ENCODE measurements at places on chromosomes 1 and 21. TPM values are rescaled to one million over a fixed set of nuclear protein-coding genes. Genes with fewer than 3 reads are reported as not detected.

GRCh38 chr1:229716069-229716468 is 90.0 kb downstream of the URB2 start:
- no peak for DNase-seq

DNA sequence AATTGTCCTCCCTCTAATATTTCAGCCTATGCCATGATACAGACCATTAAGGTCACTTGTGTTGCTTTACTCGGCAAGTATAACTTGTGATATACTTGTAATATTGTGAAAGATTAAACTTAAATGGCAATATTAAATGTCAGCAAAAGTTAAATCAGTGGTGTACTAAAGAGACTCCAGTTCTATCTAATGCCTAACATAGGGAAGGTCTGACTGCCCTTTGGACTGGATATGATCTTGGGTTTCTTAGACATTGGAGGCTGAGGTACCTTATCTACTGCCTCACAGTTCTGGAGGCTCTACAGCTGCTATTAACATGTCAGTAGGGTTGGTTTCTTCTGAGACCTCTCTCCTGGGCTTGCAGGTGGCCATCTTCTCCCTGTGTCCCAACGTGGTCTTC is 89.9 kb downstream of the MT1HL1 start:
- DNase-seq: no peak

Gene LIX1L
- 23.6 TPM for total RNA-seq

- DNase-seq: no peak
These were observed 39.1 kb upstream of the AGL start for GRCh38 chr1:99811075-99811474.

DNA sequence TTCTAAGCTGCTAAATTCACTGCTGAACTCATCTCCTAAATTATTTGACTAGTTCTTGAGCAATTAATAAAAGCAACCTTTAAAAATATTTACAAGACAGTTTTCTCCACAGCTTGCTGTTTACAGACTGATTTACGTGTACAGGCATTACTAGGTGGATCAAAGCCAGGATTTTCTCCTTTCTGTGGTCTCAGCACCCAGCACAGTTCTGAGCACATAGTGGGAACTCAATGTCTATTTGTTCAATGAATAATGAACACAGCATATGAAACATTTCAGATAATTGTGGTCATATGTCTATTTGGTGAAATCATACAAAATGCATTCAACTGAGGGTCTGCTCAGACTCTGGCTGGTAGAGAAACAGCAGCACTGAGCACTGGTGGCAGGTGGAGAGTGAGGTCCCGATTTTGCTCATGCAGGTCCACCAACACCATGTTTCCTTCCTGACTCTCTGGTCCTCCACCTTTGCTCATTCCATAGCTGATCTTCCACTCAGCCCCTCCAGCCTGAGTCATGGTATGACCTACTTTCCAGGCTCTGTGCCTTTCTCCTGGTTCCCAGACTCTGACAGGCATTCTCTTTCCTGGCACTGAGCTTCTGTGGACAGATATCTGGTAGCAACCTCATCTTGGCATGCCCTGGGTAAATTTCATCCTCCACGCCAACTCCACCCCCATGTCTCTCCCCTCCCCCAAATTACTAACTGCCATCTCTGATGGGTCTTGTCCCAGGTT is 311.3 kb downstream of the TGFB2 start:
- no peak for DNase-seq

GRCh38 chr1:19138331-19138730 is 71.7 kb downstream of the UBR4 start:
- no peak for DNase-seq

- DNase-seq: peak; percentile 63
These were observed 177.7 kb upstream of the HP1BP3 start for GRCh38 chr1:20964540-20965484.

DNA sequence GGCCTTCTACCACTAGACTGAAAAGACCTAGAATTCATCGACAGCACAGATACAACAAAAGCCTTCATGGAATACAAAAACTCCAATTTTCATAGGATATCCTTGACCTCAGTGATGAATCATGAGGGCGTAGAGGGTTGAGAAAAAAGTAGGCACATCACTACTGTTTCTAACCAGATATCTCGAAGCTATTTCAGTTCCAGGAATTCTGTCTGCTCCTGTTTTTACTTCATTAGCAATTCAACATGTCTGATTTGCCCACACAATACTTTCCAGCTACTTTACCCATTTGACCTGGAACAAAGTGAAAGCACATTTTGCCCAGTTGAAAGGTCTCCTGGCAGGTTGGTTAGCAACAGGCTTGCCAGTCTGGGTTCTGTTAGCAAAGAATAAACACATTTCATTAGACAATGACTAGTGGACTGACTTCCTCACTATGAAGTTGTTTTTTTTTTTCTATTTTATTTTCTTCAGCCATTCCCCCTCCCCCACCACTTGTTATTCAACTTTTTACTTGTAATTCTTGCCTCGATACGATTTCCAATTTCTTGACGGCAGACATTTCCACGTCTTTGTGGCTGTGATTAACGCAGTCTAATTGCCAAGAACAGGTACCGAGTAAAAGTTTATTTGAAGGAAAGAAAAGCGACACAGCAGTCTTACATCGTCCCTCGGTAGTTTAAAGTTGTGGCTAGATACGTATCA is 4.0 kb upstream of the ZBTB18 start:
- DNase-seq: no peak

Gene KRTAP7-1
- not detected for total RNA-seq

GRCh38 chr1:34404804-34405203 is 228.1 kb downstream of the C1orf94 start:
- DNase-seq: no peak

- no peak for DNase-seq
These were observed 25.9 kb downstream of the ITSN1 start for GRCh38 chr21:33668180-33668579.

Gene HSPG2
- total RNA-seq: 3.4 TPM

Gene KCNE2
- not detected for total RNA-seq

GRCh38 chr1:244460197-244460596 is 876 bp upstream of the CATSPERE start:
- DNase-seq: no peak

Gene AMY1C
- not detected for total RNA-seq

Gene SAMSN1
- total RNA-seq: 45.5 TPM

Gene AGMAT
- total RNA-seq: 6.9 TPM

Gene KCNJ10
- not detected for total RNA-seq

- peak; percentile 7 for DNase-seq
These were observed 27.4 kb downstream of the C1orf116 start for GRCh38 chr1:207004931-207005830.

Gene DCST1
- not detected for total RNA-seq

Gene ATP6V1G3
- not detected for total RNA-seq
